ENCODE measurements at places on chromosomes 4 and X.

DNA sequence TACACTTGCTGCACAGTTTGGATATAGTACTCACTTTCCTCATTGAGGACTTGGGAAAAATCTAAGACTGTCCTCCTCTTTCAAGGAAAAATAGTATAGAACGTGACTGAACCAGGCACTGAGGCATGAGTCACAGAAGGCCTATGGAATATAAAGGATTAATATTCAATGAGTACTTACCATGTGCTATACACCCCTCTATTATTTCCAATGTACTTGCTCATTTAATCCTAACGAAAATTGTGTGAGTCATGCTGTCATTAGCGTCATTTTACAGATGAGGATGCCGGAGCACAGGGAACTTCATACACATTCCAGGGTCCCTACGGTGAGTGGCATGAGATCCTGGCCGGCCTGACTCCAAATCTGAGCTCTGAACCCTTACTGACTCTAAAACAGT is 2136.2 kb upstream of the TENM3 start:
- no peak for DNase-seq

DNA sequence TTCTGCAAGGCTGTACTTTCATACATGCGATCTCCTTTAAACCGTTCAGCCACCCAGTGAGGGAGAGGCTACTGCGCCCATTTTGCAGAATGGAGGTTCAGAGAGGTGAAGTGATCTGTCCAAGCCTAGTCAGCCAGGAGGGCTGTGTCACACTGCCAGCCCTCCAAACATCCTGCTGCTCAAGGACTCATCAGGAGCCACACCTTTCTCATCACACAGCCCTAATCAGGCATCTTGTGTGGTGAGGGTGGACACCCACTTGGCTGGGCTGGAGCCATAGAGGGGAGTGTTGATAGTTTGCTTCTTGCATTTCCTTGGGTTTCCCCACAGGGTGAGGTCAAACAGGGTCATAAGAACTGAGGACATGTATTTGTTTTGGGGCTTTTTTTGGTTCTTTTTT is 5.4 kb upstream of the CXCR3 start:
- no peak for DNase-seq

GRCh38 chr4:15402974-15403373 is 24.9 kb upstream of the C1QTNF7 start:
- no peak for DNase-seq

GRCh38 chr4:147480891-147481576 is at the start of gene EDNRA:
TSS of gene EDNRA (plus strand) at chr4:147481097. CDS start at chr4:147485682, 4,585 bp downstream.
- no peak for DNase-seq

GRCh38 chr4:156138781-156139280 is 185.2 kb upstream of the CTSO start:
- no peak for DNase-seq

GRCh38 chr4:4941751-4942150 is 77.5 kb downstream of the CYTL1 start:
- DNase-seq, result no peak
